ENCODE measurements at places on chromosomes 5 and 9.

DNA sequence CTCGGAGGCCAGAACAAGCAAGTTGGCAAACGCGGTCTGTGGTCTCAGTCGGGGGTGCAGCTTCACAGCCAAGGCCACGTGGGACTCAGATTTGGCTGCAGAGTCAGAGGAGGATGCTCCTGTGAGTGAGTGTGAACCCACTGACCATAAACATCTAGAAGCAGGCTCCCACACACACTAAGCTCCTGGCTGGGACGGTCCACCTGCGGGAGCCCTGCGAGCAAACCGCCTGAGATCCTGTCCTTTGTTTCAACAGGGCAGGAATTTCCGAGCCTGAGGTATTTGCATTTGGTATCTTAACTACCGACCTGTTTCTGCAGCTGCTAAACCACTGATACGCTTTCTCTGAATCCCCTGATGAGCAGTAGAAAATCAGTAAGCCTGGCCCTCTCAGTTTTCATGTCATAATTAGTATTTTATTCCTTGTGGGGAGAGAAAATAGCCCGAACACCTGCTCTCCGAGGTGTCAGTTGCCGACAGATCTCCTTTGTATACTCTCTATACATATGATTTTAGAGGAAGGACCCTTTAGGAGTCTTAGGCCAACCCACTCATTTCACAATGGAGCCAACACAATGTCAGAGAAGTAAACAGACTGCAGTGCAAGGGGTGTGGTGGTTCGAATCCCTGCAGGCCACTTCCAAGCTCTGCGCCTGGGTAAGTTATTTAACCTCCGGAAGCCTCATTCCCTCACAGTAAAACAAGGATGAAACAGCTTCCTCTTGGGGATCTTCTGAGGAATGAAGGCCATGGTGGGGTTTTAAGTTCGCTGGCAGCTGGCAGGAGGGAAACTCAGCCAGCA, 40.9 kb upstream of the PWWP2A start:
- DNase-seq = no peak

GRCh38 chr5:177988989-177989625, 6.9 kb downstream of the PROP1 start:
- DNase-seq = no peak

DNA sequence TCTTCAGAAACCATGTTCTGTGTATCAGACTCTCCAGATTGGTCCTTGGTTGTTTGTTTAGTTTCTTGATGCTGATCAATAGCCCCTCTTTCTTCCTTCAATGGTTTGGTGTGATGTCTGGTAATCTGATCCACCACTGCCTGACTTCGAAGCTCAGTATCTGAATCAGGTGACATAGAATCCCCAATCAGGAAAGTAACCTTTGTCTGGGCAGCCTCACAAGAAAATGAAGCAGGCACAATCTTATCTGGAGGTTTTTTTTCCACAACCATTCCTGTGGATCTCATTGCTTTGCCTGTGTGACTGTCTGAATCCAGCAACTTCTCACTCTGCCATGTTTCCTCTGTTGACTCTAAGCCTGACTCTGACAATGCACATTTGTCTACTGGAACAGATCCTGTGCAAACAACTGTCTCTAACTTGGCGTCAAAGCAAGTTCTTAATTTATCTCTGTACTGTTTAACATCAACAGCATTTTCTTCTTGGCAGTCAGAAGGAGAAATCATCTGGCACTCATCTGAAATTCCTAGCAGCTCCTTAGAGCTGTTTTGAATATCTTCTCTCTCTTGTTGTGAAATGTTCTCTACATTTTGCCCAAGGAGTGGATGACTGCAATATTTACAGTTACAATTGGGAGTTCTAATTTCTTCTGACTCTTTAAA, 37.1 kb upstream of the RAPGEF6 start:
- no peak for DNase-seq

- DNase-seq = no peak
Observed at GRCh38 chr9:89372979-89373378, 54.7 kb downstream of the SECISBP2 start.
